ENCODE measurements at places on chromosomes 2 and 18.
A peak's percentile ranks its signal among the peaks of the same experiment; 100 is the strongest.

GRCh38 chr2:43178602-43179542, 47.5 kb downstream of the ZFP36L2 start:
- peak; percentile 89 for DNase-seq

- peak; percentile 36 for DNase-seq
Measured at GRCh38 chr2:232464544-232464885, 8.6 kb downstream of the ALPI start.

- DNase-seq, result no peak
Measured at GRCh38 chr18:7360606-7361170, 129.8 kb downstream of the LRRC30 start.

DNA sequence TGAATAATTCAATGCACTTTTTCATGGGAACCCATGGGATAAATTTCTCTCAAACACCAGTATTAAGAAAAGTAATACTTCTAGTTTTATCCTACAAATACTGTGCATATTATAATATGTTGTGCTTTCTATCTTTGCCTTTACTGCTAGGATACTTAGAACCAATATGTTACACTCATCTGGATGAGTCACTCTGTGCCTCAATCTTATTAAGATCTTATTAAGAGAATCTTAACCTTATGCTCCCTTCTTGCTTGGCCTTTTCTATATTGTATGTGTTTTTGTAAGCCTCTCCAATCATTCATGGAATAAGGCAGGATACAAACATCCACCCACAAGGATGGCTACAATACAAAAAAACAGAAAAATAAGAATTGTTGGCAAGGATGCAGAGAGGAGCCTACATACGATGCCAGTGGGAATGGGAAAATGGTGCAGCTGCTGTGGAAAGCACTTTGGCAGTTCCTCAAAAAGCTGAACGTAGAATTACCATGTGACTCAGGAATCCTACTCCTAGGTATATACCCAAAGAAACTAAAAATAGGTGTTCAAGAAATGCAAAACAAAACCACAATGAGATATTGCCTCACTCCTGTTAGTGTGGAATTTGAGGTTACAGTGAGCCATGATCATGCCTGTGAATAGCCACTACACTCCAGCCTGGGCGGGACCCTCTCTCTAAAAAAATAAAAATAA, 10.7 kb upstream of the TWSG1 start:
- DNase-seq, result no peak
